ENCODE measurements at places on chromosomes 7 and 10.
A peak's percentile ranks its signal among the peaks of the same experiment; 100 is the strongest.

GRCh38 chr7:156578978-156579430 is 61.6 kb upstream of the RNF32 start:
- DNase-seq = no peak

DNA sequence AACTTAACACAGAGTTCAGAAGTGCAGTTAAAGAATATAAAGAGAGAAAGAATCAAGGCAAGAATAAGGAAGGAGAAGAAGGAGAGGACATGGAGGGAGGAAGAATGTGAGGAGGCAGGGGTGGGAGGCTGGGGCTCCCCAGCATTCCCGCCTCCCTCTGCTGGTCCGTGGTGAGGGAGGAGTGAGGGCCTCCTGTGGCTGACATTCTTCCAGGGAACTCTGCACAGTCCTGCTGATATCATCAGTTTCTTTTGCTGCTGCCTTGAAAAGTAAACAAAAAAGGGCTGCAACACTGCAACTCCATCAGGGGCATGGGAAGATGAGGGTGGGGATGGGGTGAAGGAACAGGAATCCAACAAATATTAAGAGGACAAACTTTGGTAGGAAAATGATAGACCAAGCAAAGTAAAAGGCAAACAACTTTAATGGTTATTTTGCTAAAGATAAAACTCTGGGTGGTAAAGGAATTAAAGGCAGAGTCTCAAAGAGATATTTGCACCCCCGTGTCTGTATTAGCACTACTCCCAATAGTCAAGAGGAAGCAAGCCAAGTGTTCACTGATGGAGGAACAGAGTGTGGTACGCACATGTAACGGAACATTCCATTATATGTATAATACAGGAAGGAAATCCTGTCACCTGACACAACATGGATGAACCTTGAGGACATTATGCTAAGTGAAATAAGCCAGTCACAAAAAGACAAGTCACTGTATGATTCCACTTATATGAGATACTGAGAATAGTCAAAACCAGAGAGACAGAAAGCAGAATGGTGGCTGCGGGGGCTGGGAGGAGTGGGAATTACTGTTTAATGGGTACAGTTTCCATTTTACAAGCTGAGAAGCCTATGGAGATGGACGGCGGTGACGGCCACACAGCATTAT is 8.0 kb upstream of the SPOCK2 start:
- peak; percentile 57 for DNase-seq

DNA sequence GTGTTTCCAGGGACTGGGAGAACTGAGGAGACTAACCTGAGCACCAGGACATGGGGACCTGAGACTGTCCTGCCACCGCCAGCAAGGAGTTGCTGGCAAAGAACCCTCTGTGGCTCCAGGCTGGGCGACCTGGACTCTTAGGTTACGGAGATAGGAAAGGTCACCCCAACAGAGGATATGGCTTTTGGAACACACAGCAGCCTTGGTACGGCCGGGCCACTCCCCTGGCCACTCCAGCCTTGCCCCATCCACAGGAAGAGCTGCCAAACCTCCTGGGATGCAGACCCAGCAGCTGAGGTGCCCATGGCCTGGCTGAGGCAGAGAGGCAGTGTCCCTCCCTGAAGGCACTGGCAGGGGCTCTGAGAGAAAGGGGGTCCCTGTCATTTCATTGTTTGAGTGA is 137.8 kb downstream of the OAT start:
- DNase-seq = no peak

DNA sequence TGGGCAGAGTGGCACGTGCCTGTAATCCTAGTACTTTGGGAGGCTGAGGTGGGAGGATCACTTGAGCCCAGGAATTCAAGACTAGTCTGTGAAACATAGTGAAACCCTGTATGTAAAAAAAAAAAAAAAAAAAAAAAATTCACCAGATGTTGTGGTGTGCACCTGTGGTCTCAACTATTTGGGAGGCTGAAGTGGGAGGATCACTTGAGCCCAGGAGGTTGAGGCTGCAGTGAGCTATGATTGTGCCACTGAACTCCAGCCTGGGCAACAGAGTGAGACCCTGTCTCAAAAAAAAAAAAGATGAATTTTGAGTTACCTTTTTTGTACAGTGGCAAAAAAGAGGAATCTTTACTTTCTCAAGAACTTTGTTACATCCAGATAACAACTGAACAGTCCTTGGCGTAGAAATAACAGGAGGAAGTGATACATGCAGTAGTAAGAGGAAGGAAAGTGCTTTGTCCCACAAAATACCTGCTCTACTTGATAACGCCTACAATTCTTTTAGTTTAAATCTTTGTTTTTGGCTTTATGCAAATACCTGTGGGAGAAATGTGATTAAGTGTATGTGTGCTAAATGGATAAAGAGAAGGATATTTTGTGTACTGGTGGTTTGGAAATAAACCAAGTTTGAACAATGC is 29.3 kb downstream of the SPAG6 start:
- no peak for DNase-seq

- no peak for DNase-seq
Observed at GRCh38 chr7:30702200-30702599, 19.9 kb upstream of the CRHR2 start.

GRCh38 chr10:17783751-17784150 is 25.4 kb upstream of the MRC1 start:
- DNase-seq = no peak

- no peak for DNase-seq
Observed at GRCh38 chr10:131168238-131168875, 143.2 kb downstream of the TCERG1L start.

All from fibroblast of the aortic adventitia (primary cell).